Pulmonary artery endothelial cell (primary cell): ENCODE measurements at places on chromosomes 5 and 9.
A peak's percentile ranks its signal among the peaks of the same experiment; 100 is the strongest.

GRCh38 chr5:169650701-169651331 is 13.7 kb downstream of the DOCK2 start:
- DNase-seq: peak; percentile 26

GRCh38 chr9:93493949-93494348 is 40.6 kb upstream of the FAM120AOS start:
- no peak for DNase-seq

- no peak for DNase-seq
Observed at GRCh38 chr5:159091596-159092331, 8.0 kb downstream of the EBF1 start.

GRCh38 chr9:127754099-127755060 is 19.3 kb upstream of the TOR2A start:
- DNase-seq: no peak

- no peak for DNase-seq
Observed at GRCh38 chr9:70065572-70065971, 21.9 kb downstream of the MAMDC2 start.

GRCh38 chr9:110745676-110746075 is 77.1 kb downstream of the MUSK start:
- DNase-seq: no peak

- DNase-seq: no peak
Observed at GRCh38 chr5:169805937-169806700, 169.0 kb downstream of the DOCK2 start.

DNA sequence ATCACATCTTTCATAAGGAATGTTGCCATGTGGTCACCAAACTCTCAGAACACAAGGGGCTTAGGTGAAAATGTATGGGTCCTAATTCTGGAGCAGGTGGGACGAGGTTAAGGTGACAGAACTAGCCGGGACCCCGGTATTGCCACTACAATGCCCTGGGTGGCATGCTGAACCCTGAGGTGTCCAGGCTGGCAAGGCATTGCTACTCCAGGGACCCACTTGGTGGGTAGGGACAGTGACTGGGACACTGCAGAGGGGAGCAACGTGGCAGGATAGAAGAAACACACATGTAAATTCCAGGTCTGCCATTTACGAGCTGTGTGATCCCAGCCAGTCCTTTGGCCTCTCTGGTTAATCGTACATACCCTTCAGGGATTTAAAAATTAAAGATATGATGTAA is 206.9 kb upstream of the MVB12B start:
- DNase-seq: no peak

DNA sequence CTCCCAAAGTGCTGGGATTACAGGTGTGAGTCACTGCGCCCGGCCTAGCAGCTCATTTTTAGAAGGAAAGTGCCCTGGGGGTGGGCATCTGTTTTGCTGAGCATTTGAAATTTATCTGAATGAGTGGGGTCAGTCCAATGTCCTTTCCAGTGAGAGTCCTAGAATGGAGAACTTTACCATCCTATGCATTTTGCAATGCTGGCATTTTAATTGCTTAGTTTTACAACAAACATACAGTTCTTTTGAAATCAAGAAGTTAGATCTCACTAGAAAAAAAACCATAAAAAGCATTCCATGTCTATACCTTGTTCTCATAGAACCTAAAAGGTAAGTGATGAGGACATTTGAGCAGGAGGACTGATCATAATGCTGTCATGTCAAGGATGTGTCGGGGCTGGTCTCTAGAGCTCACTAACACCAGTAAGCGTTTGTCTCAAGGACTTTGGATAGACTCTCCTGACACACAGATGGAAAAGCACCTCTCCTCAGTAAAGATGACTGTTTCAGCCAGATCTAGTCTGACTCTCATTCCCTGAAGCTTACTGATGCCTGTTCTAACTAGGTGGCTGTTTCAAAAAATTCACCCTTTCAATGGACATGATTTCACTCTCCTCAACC is 83.9 kb downstream of the DCP2 start:
- no peak for DNase-seq

DNA sequence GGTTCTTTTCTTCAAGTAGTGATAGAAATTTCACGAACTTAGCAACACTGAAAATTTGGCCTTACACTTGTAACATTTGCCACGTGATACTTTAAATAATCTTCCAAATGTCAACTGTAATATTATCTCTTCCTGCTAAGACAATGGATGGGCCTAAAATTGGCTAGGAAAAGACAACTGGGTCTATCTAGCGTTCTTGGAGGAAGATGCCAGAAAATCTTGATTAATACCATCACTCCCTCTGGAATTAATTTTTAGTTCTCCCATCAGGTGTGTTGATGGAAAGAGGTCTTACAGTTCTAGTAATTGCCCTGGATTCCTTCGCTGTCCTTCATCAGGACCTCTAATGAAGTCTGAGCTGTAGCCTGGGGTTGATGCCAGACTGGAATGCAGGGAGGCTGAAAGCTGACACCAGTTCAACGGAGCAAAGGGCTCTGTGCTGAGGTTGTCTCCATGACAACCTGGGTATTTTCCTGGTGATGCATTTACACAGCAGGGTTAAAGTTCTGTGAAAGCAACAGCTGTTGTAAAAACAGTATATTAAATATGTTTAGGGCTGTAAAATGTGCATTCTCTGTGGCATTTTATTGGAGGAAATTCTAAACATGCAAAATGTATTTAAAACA is 92.3 kb downstream of the GAS1 start:
- no peak for DNase-seq

GRCh38 chr5:143036146-143036927 is 266.2 kb downstream of the ARHGAP26 start:
- no peak for DNase-seq
